ENCODE measurements at places on chromosomes 2 and 18.

GRCh38 chr2:185668710-185669109, 69.9 kb upstream of the FSIP2 start:
- DNase-seq: no peak

DNA sequence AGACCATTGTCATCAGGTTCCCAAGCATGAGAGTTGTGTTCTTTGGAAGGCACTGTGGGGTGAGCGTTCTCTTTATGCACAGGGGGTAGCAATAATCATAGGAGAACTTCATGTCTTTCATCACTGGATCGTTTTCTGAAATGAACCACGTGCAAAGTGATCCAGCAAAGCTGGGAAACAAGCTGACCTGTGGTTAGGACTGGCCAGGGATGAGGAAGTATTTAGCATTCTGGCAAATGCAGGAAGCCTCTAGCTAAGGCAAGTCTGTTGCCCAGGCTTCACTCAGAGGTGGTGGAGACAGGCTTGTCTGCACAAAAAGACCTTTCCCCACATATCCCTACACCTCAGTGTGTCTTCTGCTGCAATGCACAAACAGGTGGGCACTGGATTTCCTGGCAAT, 58.6 kb downstream of the MMADHC start:
- DNase-seq: no peak

DNA sequence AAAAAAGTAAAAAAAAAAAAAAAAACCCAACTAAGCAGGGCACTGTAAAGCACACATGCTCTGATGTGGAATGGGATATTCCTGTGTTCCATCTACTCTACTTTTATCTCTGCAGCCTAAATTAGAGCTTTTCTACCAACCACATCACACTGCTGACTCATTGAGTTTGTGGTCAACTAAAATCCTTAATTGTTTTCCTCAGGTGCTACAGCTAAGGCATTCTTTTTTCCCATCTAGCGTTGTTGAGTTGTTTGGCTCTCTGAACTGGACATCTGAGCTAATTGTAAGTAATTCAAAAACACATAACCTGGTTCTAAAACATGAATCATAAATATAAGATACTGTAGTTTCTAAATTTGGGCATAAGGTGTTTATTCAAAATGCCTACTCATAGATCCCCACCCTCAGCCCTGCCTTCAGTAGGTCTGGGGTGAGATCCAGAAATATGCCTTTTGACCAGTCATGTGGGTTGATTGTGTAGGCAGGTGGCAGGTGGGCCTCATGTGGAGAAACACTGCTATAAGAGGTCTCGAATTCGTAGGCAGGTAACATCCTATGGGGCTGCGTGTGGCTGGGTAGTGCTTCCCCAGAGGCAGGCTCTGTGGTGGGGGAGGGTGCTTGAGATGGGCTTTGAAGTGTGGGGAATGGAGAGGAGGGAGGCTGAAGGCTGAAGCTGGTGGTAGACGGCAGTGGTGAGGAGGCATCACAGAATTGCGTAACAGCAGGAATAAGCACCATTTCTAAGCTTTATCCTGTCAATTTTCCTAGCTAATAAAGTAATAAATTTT, 27.2 kb downstream of the ANKRD29 start:
- DNase-seq: no peak

DNA sequence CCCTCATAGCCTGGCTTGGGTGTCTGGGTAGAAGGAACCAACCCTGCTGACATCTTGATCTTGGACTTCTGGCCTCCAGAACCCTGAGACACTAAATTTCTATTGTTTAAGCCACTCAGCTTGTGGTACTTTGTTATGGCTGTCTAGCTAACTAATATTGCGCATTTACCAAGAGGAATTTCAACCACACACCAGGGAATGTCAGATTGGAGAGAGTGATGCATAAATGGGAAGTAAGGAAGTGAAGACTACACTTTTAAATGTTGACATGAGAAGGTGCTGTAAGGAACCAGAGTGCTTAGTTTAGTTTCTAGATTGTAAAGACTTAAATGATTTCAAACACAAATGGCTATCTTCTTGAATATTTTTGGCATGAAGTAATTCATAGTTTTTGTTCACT, 98.9 kb upstream of the ITGB6 start:
- DNase-seq: no peak

- DNase-seq: no peak
Observed at GRCh38 chr2:45943219-45944044, 292.0 kb downstream of the PRKCE start.

DNA sequence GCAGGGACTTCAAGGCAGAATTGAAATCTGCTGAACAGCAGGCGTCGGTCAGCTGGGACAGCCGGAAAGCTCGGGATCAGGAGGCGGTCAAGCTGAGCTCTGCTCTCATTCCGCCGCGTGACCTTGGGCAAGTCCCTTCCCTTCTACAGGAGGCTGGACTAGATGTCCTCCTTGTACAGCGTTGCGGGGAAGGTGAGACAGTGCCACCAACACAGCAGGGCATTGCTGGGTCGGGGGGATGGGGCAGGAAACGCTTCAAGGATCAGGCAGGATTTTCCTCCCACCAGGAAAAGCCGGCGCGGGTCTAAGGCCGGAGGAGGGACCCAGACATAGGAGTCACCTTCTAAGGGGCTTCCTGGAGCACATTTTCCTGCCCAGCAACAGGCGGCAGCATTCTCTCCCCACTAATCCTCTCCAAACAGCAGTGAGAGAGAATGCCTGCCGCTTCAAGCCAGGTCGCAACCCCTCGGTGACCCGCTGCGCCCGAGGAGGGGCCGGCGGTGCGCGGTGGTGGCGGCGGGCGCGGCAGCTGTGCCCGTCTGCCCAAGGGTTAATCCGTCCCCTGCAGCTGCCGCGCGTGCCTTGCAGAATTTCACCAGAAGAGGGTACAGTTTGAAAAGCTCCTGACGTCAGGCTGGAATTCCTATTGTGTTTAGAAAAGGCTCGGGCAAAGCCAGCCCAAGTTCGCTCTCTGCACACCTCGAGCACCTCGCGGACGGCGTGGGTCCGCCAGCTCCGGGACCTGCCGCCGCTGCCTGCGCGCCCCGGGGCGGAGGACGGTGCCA, at the start of gene KCNF1:
KCNF1 (plus strand) TSS at position 644 of the 785 bp plus-strand sequence. CDS start 493 bp downstream, outside the sequence.
- peak; percentile 52 for DNase-seq

GRCh38 chr2:142596334-142597088, 281.0 kb upstream of the KYNU start:
- no peak for DNase-seq

DNA sequence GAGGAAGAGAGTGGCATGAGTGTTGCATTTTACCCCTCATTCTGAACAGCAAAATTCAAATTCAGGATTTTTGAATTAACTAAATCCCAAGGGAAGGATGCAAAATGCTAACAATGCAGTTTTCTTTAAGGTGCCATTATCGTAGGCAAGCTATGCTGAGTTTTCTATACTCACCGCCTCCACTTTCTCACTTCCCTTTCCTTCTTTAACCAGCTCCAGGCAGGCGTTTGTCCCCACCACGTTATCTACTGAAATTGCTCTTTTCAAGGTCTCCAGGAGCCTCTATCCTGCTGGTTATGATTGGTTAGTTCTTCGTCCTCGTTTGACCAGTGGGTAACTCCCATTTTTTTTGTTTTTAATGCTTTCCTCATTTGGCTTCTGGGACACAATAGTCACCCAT, 1.8 kb upstream of the CPO start:
- no peak for DNase-seq

DNA sequence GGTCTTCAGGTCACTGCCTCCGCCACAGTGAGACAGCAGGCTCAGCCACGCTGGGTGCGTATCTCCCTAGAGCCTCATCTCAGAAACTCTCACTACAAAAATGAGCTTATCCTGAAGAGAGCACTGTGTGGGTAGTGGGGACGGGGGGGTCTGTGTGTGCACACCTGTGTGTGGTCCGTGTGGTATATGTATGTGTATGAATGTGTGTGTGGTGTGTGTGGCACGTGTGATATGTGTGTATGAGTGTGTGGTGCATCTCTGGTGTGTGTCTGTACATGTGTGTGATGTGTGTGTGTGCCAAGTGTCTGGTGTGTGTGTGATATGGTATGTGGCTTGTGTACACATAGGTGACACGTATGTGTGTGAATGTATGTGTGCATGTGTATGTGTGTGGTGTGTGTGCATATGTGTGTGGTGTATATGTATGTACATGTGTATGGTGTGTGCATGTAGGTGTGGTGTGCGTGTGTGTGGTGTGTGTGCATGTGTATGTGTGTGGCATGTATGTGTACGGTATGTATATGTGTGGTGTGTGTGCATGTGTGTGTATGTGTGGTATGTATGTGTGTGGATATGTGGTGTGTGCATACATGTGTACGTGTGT, 332.2 kb downstream of the EIPR1 start:
- no peak for DNase-seq

DNA sequence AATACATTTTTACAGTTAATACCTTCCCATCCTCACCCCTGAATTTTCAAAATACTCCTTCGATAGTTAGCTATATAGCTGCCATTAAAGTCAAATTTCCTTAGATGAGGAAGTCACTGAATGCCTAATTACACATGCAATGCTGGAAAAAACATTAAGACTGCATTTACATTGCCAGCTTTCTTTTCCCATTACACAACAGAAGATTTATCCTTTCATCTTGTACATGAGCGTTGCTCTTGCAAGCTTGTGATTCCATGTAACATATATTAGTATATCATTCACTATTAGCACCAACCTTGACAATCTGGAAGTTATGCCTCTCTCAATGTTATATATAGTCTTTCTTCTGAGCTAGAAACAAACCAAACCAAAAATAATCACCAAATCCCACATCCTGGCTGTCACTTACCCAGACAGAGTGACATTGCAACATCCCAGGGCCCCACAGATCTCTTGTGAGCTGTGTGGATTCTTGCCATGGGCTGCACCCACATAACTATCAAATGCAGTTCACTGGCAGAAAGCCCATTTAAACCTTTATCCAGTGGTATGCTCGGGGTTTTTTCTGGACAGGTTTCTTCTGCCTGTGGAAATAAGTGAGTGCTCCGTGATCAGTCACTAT, 79.2 kb upstream of the PAPOLG start:
- DNase-seq: no peak

DNA sequence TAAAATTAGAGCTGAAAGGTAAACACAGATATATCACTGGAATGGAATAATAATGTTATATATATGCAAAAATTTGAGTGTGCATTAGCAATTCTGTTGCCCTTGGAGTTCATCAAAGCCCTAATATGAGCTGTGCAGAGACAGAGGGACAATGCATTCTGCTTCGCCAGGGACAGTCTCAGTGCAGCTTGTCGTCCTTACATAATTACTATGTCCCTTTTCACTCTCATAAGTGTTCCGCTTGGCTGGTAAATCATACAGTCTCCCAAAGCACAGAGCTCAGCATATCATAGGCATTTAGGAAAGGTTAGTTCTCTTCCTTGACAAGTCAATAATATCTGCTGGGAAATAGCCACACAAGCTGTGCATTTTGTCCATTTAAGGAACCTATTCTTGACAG, 30.7 kb downstream of the MAPK4 start:
- peak; percentile 38 for DNase-seq

GRCh38 chr2:29113891-29114321, 1.3 kb upstream of the CLIP4 start:
- DNase-seq: peak; percentile 93

GRCh38 chr2:176152350-176153181, 1.2 kb downstream of the HOXD4 start:
- DNase-seq: no peak

- no peak for DNase-seq
Observed at GRCh38 chr2:103233691-103234090, 471.9 kb downstream of the TMEM182 start.

GRCh38 chr2:127575941-127576432, 40.5 kb downstream of the MYO7B start:
- no peak for DNase-seq
